Stimulated activated CD8-positive, alpha-beta memory T cell treated with anti-CD3 and anti-CD28 coated beads, Interleukin-2, amount 100 ng/mL, for 48 hours (primary cell): ENCODE measurements at places on chromosomes 3 and 15.

- no peak for DNase-seq
Measured at GRCh38 chr3:128068156-128068620, 16.0 kb downstream of the SEC61A1 start.

DNA sequence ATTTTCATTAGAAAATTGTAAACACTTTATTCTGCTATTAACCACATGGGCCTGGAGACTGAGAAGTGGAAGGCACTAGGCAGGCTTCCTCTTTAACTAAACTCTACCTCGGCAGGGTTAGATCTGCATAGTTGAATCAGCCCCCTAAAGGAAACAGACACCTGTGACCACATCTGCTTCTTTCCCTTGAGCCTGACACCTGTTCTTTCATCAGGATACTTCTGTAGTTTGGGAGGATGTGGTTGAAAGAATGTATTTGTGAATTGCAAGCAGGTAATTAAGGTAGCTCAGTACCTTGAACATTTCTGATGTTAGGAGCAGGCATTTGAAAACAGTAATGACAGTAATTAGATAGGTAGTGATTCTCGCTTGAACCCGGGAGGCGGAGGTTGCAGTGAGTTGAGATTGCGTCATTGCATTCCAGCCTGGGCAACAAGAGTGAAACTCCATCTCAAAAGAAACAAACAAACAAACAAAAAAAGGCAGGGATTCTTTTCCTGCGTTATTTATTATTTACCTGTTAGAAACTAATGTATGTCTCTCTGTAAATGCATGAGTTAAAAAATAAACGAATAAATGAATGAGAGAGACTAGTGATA, 468.5 kb downstream of the NLGN1 start:
- DNase-seq, result no peak

GRCh38 chr15:68278345-68278594, 725 bp downstream of the FEM1B start:
- peak; percentile 56 for DNase-seq

DNA sequence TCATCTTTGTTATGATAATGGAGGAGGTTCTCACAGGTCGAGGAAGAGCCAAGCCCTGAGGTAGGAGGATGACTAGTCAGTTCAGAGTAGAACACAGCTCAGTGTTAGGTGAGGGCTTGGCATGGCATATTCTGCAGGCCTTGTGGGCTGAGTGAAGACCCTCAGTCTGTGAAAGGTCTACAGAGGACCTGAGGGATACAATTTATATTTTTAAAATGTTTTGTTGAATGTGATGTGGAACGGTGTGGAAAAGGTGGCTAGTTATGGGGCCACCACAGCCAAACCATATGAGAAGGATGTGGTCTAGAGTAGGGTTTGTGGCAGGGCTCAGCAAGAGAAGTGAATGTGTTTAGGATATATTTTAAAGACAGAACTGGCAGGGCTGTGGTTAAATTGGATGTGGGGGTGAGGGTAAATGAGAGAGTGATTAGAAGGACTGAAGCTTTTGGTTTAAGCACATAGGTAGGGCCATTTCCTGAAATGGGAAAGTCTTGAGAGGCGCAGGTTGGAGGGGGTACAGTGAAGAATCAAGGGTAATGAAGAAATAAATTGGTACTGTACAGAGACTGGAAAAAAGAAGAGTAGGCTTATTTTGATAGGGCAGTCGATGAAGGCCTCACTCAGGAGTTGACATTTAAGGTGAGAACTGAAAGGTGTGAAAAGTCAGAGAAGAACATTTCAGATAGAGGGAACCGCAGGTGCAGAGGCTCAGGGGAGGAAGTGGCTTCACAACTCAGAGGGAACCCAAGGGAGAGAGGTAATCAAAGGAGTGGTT, 60.5 kb downstream of the SPTSSB start:
- peak; percentile 23 for DNase-seq

- DNase-seq, result no peak
Measured at GRCh38 chr3:106759731-106760130, 617.5 kb upstream of the CCDC54 start.

- DNase-seq, result no peak
Measured at GRCh38 chr15:45306105-45306504, 54.1 kb downstream of the SLC28A2 start.
